Stimulated activated CD4-positive, alpha-beta T cell treated with anti-CD3 and anti-CD28 coated beads, TNF-alpha, amount 100 ng/mL, for 24 hours (primary cell): ENCODE measurements at places on chromosomes 1 and 21.

GRCh38 chr1:226945858-226946245 is 5.8 kb downstream of the COQ8A start:
- DNase-seq, result no peak

- peak; percentile 48 for DNase-seq
These were observed 23.8 kb downstream of the KNCN start for GRCh38 chr1:46527474-46528296.

- no peak for DNase-seq
These were observed 324.8 kb downstream of the SMYD3 start for GRCh38 chr1:246182149-246182851.

GRCh38 chr1:31751822-31752241 is 12.3 kb downstream of the ADGRB2 start:
- no peak for DNase-seq

- DNase-seq, result peak; percentile 49
These were observed at the start of gene PHLDA3 for GRCh38 chr1:201468844-201469644. TSS of gene PHLDA3 (minus strand) at chr1:201469188. CDS start at chr1:201468786, 402 bp downstream.

DNA sequence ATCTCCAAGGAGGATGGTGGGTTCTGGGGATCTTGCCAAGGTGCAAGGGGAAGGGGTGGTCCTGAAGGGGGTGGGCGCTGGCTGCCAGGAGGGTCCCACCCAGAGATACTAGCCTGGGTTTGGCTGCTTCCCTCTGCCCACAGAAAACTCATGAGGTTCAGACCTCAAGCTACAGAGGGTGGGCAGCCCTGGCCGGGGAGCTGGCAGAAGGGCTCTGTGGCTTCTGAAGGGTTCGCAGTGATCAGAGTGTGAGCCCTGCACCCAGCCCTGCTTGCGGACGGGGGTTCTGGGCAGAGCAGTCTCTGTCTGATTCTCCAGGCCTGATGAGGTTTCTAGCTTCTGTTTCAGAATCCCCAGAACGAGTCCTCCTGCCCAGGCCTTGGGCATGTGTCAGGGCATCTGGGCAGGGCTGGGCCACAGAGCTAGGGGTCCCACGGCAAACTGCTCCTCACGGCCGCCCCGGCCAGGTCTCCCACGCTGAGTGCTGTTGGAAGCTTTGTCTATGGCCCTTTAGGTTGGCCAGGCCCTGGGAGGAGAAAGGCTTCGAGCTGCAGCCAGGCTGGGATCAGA is 635 bp upstream of the MMEL1 start:
- DNase-seq, result no peak

GRCh38 chr1:119865627-119866026 is 30.7 kb downstream of the ADAM30 start:
- DNase-seq, result no peak

GRCh38 chr1:65792669-65793358 is at the start of gene PDE4B:
TSS of gene PDE4B (plus strand) at chr1:65792895.
- no peak for DNase-seq

GRCh38 chr1:25031966-25032667 is 102.0 kb upstream of the RUNX3 start:
- no peak for DNase-seq

DNA sequence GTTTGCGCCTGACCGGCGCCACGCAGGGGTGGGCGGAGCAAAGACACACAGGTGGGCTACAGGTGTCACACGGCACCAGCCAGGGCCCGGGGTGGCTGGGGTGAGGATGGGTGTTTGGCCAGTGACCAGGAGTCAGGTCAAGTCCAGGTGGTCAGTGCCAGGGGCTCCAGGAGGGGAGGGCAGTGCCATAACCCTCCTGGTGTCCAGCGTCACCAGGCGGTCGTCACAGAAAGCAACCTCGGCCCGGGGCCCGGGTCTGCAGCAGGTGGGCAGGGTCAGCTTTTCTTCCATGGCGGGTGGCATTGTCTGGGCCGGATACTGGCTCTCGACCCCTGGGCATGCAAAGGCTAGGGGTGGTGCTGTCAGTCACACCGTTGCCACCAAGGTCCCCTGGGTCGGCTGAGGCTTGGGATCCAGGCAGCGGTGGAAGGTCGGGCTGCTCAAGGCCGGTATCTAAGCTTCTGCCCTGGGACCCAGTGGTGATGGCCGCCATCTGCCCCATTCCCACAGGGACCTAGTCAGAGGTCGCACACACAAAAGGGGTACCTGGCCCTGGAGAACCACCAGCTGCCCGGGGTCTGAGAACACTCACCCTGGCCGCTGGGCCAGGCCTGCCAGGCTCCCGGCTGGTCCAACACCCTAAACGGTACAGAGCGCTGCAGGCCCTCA is 1.8 kb downstream of the FNDC10 start:
- DNase-seq, result no peak

DNA sequence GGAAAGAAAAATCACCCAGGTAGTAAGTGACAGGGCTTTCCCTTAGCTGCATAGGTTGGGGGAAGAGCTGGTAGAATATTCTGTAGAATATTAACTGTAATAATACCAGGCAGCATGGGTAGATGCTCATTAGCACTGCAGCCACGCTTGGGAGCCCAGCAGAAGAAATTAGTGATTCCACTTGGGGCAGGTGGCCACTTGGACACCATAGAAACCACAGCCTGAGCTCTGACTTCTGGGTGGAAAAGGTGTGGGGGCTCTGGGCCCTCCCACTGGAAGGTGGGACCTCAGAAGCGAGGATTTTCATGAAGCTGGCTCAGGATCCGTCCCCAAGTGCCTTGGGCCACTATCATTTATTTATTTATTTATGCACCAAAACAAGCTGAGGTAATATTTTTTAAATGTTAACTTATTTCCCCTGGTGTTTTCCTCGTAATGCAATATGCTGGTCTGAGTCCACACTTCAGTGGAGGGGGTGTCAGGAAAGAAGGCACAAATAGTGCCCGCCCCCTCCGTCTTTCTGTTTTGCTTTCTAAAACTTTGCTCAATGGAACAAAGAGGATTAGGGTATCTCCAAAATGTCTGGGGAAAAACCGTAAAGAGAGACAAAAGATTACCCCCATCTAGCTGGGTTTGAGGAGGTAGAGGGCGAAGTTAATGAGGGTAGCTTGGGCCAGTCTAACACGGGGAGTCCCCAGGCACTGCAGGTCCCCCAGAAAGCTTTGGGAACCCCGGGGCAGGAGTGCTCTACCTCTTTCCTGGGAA is 75.2 kb upstream of the GADD45A start:
- no peak for DNase-seq

- no peak for DNase-seq
These were observed 47.1 kb downstream of the LEPR start for GRCh38 chr1:65467536-65467935.

DNA sequence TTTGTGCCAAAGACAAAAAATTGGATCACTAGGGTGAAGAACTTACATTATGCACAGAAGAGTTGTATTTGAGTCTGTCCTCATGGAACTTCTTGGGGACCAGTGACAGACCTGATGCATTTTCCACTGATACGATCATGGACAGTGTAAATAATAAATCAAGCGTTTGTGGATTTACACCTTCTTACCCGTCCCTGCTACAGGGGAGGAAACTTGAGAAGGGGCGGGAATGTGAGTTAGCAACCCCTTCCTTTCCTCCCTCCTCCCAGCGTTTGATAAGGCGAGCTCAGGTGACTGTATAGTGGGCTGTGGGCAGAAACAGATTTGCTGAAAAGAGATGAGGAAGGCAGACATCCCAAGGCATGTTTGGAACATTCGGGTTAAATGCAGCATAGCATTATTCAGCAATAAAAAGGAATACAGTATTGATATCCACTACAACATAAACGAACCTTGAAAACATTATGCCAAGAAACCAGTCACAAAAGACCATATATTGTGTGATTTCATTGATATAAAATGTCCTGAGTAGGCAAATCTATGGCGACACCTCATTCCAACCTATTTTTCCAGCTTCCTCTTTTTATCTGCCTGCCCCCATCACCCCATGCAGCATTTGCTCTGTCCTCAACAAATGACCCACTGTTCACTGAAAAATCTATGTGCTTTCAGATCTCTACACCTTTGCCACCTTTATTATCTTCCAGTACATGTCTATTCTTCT is 128.7 kb downstream of the ZZZ3 start:
- DNase-seq, result no peak

- no peak for DNase-seq
These were observed 102.1 kb downstream of the TYW3 start for GRCh38 chr1:74835051-74835450.

DNA sequence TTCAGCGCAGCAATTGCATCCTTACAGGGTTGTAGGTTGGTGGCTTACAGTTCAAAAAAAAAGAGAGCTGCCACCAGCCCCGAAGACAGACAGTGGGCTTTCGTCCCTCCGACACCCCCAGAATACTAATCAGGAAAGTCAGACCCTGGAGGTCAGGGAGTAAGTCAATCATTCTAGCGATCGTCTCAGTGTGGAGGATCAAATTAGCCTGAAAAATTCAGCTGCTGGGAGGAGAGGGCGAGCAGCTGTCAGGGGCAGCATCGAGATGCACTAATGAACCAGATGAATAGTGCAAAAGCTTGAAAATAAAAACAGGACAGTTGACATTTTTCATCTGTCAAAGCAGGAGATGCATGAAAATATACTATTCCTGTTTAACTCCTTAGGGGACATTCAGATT is 138.4 kb downstream of the NEK7 start:
- DNase-seq, result no peak

DNA sequence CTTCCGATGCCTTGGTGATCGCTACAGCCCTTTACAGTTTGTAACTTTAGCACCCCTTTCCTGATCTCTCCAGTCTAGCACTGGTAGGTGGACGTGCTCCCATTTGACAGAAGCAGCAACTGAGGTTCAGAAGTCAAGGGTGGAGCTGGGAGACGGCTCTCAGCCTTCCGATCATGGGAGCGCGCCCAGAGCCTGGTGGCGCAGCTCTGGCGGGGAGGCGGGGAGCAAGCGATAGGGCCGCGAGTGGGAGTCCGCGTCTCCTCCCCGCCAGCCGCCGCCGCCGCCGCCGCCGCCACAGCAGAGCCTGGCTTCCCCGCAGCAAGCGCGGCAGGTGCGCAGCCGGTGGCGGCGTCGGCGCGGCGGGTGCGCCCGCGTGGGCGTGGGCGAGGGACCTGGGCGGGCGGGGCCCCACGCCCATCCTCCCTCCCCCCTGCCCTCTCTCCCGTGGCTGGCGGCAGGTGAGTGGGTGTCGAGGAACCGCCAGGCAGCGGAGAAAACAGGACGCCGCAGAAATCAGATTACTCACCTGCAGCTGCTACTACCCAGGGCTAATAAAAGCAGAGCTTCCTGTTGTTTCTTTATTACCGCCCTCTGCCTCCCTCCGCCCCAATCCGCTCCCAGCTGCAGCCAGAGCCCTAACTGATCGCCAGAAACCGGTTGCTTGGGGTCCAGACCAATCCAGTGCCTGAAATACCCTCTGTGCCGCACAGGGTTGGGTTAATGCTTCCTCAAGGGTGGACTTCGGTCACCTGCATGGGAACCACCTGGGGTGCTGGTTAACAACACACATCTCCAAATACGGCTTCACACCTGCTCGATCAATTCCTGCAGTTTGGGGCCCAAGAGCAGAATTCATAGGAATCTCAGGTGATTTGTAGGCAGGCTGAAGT is 60.2 kb upstream of the ID3 start:
- peak; percentile 57 for DNase-seq

DNA sequence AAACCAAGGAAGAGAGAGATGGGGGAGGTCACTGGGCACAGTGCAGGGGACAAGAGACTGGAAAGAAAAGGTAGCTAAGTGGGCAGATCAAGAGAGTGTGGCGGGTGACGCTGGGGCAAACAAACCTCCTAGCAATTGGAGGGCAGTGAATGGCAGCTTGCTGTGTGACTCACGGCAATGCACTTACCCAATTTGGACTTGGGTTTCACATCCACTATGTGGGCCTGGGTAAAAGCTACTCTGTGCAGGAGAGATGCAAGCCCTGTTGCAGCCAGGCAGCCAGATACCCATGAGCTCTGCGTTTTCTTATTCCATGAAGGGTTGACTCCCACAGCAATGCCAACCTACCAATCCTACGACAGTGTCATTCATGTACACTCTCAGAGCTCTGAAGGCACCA is 9.5 kb downstream of the PLXNA2 start:
- no peak for DNase-seq

- no peak for DNase-seq
These were observed 451.1 kb downstream of the PCP4 start for GRCh38 chr21:40318371-40318770.

- DNase-seq, result no peak
These were observed 22.3 kb downstream of the NECAP2 start for GRCh38 chr1:16462773-16463330.

GRCh38 chr1:210366767-210367166 is 38.1 kb downstream of the HHAT start:
- no peak for DNase-seq

- DNase-seq, result no peak
These were observed 119.8 kb upstream of the PTGFR start for GRCh38 chr1:78370779-78371482.
